ENCODE measurements at places on chromosomes 7 and 10. TPM values are rescaled to one million over a fixed set of nuclear protein-coding genes. Genes with fewer than 3 reads are reported as not detected.
A peak's percentile ranks its signal among the peaks of the same experiment; 100 is the strongest.

Gene CALHM3
- total RNA-seq: not detected

Gene CUBN
- 0.44 TPM for total RNA-seq

Gene FXYD4
- not detected for total RNA-seq

Gene CTTNBP2
- total RNA-seq: 1.2 TPM

Gene GDF2
- not detected for total RNA-seq

GRCh38 chr7:43137811-43138210, 25.4 kb downstream of the HECW1 start:
- H3K36me3 ChIP-seq: no peaks in the 10 kb centered on the region
- H3K4me3 ChIP-seq: no peak overlapping the region
- H3K27ac ChIP-seq: no peak overlapping the region
- DNase-seq: no peak

DNA sequence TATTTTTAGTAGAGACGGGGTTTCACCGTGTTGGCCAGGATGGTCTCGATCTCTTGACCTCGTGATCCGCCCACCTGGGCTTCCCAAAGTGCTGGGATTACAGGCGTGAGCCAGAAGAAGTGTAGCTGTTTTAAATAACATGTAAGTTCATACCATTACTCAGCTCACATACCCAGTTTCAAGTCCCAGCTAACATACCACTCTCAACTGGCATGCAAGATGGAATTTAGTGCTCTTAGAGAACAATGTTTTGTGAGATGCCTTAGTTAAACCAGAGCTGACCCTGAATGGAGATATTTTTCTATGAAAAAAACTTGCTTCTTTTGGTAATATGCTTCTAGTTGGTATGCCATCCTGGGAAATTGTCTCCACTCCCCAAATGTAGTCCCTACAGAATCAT, 37.3 kb downstream of the HBP1 start:
- H3K36me3 ChIP-seq: peaks cover 75% of the 10 kb centered on the region
- no peak for DNase-seq
- H3K4me3 ChIP-seq: no peak overlapping the region
- H3K27ac ChIP-seq: peak overlapping the region; percentile 87
- no peaks in the 10 kb centered on the region for H3K27me3 ChIP-seq

- no peaks in the 10 kb centered on the region for H3K36me3 ChIP-seq
- H3K27ac ChIP-seq: no peak overlapping the region
- no peak overlapping the region for H3K4me3 ChIP-seq
- no peak for DNase-seq
- H3K4me1 ChIP-seq: no peaks in the 10 kb centered on the region
These were observed 50.1 kb downstream of the PLEKHS1 start for GRCh38 chr10:113801569-113801968.

DNA sequence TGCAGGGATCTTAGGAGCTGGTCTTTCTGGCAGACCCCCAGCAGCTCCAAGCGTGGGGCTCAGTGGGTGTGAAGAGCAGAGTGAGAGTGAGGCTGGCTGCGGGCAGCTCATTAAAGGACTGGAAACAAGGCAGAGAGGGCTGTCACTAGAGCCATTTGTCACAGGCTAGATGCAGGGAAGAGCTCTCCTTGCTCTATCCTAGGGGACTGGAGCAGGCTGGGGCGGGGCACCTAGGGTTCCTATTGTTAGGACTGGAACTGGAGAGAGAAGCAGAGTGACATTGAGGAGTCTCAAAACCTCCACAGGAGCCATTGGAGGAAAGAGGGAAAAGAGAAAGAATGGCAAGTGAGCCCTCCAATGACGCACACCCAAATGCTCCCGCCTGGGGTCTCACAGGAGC, 772 bp upstream of the DDC start:
- H3K27me3 ChIP-seq: peaks cover 39% of the 10 kb centered on the region
- no peak overlapping the region for H3K4me3 ChIP-seq
- H3K36me3 ChIP-seq: no peaks in the 10 kb centered on the region
- no peak for DNase-seq
- no peaks in the 10 kb centered on the region for H3K4me1 ChIP-seq

DNA sequence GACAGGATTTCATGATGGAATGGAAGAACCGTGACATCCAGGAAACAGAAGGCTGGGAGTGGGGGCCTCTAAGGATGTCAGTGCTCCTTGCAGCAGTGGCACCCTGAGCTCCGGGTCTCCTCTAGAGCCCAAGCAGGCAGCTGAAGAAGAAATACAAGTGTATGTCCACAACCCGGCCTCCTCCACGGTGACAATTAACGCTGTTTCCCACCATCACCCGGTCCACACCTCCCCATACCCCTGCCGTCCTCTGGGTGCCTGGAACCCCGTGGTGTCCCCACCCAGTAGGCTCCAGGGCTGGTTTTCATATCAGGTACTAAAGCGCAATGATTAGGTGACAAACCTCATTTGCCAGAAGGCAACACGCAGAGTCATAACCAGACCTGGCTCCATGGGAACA, 30.3 kb downstream of the GRID1 start:
- DNase-seq: no peak
- no peak overlapping the region for H3K27ac ChIP-seq
- no peaks in the 10 kb centered on the region for H3K4me1 ChIP-seq

- peaks cover 49% of the 10 kb centered on the region for H3K27me3 ChIP-seq
- no peaks in the 10 kb centered on the region for H3K36me3 ChIP-seq
- no peak overlapping the region for H3K27ac ChIP-seq
- peaks cover 3% of the 10 kb centered on the region for H3K4me1 ChIP-seq
- no peak overlapping the region for H3K4me3 ChIP-seq
- DNase-seq: no peak
These were observed 24.9 kb upstream of the SFRP5 start for GRCh38 chr10:97796651-97797050.

DNA sequence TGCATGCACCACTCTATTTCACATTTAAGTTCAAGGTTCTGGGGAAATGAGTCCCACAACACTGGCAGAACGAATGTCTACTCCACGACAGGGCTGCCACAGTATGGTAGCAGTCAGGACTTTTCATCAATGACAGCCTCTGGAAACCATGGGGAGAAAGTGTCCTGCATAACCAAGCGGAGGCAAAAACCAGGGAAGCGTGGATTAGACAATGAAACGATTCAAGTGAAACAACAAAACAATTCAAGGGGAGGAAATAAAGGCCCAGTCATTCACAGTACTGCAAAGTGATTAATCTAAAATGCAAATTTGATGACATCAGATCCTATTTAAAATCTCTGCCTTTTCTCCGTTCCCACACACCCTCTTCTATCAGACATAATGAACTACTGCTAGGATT, 168.2 kb downstream of the DPY19L1 start:
- H3K36me3 ChIP-seq: no peaks in the 10 kb centered on the region
- no peaks in the 10 kb centered on the region for H3K4me1 ChIP-seq
- no peak for DNase-seq
- no peak overlapping the region for H3K27ac ChIP-seq
- no peak overlapping the region for H3K4me3 ChIP-seq

DNA sequence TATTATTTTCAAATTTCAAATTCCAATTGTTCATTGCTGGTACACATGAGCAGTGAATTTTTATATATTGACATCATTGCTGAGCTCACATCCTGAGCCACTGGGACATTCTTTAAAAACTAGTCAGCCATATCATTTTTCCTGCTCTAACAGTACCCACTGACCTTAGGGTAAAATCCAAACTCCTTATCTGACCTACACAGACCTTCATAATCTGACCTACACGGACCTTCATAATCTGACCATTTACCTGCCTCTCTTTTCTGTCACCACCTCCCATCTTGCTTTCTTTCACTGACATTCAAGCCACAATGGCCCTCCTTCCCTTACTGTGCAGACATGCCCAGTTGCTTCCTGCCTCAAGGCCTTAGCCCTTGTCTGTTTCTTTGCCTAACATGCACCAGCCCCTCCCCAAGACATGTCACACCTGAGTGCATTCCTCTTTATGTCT, 16.1 kb upstream of the CUZD1 start:
- no peaks in the 10 kb centered on the region for H3K4me1 ChIP-seq
- no peak overlapping the region for H3K27ac ChIP-seq
- no peak overlapping the region for H3K4me3 ChIP-seq
- no peaks in the 10 kb centered on the region for H3K27me3 ChIP-seq

- H3K4me3 ChIP-seq: no peak overlapping the region
- no peak for DNase-seq
- no peak overlapping the region for H3K27ac ChIP-seq
- H3K36me3 ChIP-seq: no peaks in the 10 kb centered on the region
These were observed 11.0 kb upstream of the TNKS2 start for GRCh38 chr10:91787258-91787657.

- H3K27ac ChIP-seq: no peak overlapping the region
- no peaks in the 10 kb centered on the region for H3K27me3 ChIP-seq
- H3K36me3 ChIP-seq: no peaks in the 10 kb centered on the region
These were observed 17.0 kb downstream of the CDK14 start for GRCh38 chr7:90613088-90613498.

DNA sequence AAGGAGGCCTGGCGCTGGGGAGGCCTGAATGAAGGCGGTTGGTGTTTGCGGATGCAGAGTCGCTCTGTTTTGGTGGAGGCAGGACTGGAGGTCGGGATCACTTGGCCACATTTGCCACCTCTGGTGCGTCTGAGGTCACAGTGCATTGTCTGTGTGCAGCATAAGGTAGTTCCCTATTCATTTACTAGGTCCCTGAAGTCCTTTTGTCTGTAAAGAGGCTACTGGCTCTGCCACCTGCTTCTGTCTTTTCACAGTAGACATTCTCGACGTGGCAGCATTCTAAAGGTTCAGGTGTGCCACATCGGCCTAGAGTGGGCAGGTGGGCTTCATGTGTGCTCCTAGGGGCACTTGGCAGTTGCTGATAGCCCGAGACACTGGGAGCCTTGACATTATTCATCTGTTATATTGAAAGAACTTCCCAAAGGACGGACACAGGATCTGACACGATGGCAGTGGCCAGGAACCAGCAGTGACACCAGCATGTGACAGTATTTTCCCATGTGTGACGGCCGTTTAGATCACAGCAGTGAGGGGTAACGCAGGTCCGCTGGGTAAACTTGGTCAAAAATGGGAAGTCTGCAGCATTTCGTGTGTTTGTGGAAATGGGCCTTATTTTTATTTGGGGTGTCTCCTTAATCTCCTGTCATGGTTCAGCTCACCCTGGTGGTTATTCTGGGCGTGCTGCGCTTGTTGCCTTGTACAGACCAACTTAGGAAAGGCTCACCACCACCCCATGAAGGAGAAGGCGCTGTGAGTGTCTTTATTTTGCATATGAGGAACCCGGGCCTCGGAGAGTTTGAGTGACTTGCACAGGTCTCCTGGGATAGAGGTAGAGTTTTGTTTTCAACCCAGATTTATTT, 5.9 kb downstream of the MGMT start:
- DNase-seq: no peak
- no peak overlapping the region for H3K27ac ChIP-seq
- H3K4me1 ChIP-seq: peaks cover 4% of the 10 kb centered on the region
- H3K27me3 ChIP-seq: no peaks in the 10 kb centered on the region

GRCh38 chr10:31940839-31941653, 12.4 kb upstream of the ARHGAP12 start:
- no peaks in the 10 kb centered on the region for H3K36me3 ChIP-seq
- no peak overlapping the region for H3K27ac ChIP-seq
- no peaks in the 10 kb centered on the region for H3K4me1 ChIP-seq
- H3K4me3 ChIP-seq: no peak overlapping the region
- H3K27me3 ChIP-seq: no peaks in the 10 kb centered on the region
